CD4-positive, alpha-beta T cell treated with Interleukin-2 at 100 ng/mL for 4 hours (primary cell): ENCODE measurements at places on chromosomes 7 and 10.

GRCh38 chr10:65544756-65545155, 1381.1 kb upstream of the LRRTM3 start:
- no peak for DNase-seq

- DNase-seq, result no peak
Observed at GRCh38 chr10:103473261-103473671, 5.8 kb downstream of the CALHM3 start.

DNA sequence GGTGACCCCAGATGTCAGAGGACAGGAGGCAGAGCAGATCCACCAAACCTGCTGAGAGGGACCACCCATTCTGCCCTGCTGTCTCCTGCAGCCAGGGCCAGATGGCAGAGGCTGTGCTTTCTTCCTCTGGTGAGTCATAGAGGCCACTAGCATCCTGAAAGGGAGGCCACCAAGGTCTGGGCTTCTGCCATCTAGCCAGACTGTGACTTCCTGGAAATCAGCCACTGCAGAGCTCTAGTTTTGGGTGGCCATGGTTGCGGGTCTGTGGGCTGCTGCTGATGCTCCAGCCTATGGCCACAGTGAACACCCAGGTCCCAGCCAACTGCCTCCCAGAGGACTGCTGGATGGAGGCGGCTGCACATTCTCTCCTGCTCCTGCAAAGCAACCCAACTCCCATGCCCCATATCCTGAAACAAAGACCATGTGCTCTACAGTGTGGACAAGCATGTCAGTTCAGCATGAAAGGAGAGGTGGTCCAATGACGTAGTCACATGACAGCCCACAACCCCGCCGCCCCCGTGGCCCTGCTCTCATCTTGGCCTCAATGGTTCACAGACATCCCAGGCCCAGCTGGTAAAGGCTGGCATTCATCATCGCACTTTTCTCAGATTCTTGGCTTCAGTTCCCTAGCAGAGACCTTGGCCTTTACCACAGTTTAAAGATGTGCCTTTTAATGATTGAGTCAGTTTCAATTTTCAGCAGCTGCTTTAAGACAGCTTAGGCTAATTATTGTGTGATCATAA, 73.9 kb upstream of the CXCL12 start:
- no peak for DNase-seq

- DNase-seq, result no peak
Observed at GRCh38 chr10:34213193-34213804, 601.8 kb downstream of the PARD3 start.

DNA sequence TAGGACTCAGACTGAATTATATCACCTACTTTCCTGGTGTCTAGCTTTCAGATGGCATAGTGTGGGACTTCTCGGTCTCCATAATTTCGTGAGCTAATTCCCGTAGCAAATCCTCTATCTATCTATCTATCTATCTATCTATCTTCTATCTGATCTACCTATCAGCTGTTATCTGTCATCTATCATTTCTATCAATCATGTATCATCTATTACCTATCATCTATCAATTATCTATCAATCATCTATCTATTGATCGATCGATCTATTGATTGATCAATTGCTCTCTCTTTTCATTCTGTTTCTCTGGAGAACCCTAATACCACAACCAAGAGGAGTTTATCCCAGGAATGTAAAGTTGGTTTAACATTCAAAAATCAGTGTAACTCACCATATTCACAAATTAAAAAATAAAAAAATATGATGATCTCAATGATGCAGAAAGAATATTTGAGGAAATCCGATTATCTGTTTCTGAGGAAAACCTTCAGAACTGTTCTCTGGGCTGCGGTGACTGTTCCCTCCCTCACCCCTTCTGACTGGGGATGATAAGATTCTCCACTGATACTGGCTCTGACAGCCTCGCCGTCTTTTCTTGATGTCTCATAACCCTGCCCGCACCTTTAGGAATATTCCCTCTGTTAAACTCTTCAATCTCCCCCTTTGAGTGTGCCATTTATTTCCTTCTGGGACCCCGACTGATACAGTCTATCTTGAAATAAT, 147.7 kb downstream of the ACTR3B start:
- DNase-seq, result no peak

- DNase-seq, result no peak
Observed at GRCh38 chr10:20059084-20059835, 243.0 kb downstream of the PLXDC2 start.

DNA sequence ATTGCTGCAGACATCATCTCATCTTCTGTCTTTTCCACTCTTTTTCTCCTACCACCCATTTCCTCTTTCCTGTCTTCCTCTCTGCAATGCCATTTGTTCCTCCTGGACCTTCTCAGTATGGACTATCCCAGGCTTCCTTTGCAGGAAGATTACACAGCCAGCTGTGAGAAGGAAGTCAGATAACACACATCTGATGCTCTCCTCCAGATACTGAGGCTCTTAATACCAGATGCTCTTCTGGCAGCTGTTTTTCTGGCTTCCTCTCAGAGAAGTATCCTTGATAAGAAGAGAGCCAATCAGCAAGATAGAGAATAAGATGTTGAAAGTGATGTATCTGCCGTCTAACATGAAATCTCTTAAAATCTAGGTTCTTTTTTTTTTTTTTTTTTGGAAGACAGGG, 14.4 kb downstream of the KIAA1217 start:
- no peak for DNase-seq

- no peak for DNase-seq
Observed at GRCh38 chr7:11026452-11027359, 53.0 kb downstream of the PHF14 start.
